ENCODE measurements at places on chromosomes 1 and 21. TPM values are rescaled to one million over a fixed set of nuclear protein-coding genes. Genes with fewer than 3 reads are reported as not detected.

The LEMD1 gene
- total RNA-seq, result not detected

The PTGS2 gene
- 2.4 TPM for total RNA-seq

The C1orf115 gene
- 3.8 TPM for total RNA-seq

The GBP3 gene
- total RNA-seq, result 1.7 TPM

The GCSAML gene
- total RNA-seq, result not detected

The FAM72C gene
- total RNA-seq, result 29.5 TPM

The FAM131C gene
- 3.8 TPM for total RNA-seq

The PLA2G2C gene
- not detected for total RNA-seq

The TMEM269 gene
- 0.12 TPM for total RNA-seq

The SLC25A34 gene
- 0.12 TPM for total RNA-seq

The FBXO2 gene
- total RNA-seq, result 0.50 TPM

The NEXN gene
- total RNA-seq, result not detected

The ADCY10 gene
- not detected for total RNA-seq

The MGST3 gene
- total RNA-seq, result 156 TPM

The IFI44 gene
- 16.9 TPM for total RNA-seq

The FMO4 gene
- 0.89 TPM for total RNA-seq

The NOS1AP gene
- 0.02 TPM for total RNA-seq

The RUSC1 gene
- total RNA-seq, result 80.4 TPM

The WDR64 gene
- not detected for total RNA-seq

The TCHHL1 gene
- total RNA-seq, result not detected

The SYT14 gene
- under 0.01 TPM for total RNA-seq

The SLC1A7 gene
- total RNA-seq, result not detected

The H3-3A gene
- total RNA-seq, result 472 TPM

The KRTAP12-2 gene
- not detected for total RNA-seq

The C1orf198 gene
- 30.8 TPM for total RNA-seq

The BMP8B gene
- 1.7 TPM for total RNA-seq

The APCS gene
- total RNA-seq, result not detected

The RPTN gene
- not detected for total RNA-seq

The SLC25A33 gene
- total RNA-seq, result 7.7 TPM

The FHAD1 gene
- 89.1 TPM for total RNA-seq

The USH2A gene
- 0.02 TPM for total RNA-seq
